GOT3 (cell line): ENCODE measurements at places on chromosomes 4 and X.

DNA sequence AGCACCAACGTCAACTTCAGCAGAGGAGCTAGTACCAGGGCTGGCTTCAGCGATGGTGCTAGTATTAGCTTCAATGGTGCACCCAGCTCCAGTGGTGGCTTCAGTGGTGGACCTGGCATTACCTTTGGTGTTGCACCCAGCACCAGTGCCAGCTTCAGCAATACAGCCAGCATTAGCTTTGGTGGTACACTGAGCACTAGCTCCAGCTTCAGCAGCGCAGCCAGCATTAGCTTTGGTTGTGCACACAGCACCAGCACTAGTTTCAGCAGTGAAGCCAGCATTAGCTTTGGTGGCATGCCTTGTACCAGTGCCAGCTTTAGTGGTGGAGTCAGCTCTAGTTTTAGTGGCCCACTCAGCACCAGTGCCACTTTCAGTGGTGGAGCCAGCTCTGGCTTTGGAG lies 8.3 kb downstream of the TRO start:
- DNase-seq: no peak

- DNase-seq: no peak
Measured at GRCh38 chr4:83138946-83139345, 24.4 kb upstream of the PLAC8 start.

- DNase-seq: no peak
Measured at GRCh38 chr4:40164459-40164858, 32.4 kb upstream of the RHOH start.

DNA sequence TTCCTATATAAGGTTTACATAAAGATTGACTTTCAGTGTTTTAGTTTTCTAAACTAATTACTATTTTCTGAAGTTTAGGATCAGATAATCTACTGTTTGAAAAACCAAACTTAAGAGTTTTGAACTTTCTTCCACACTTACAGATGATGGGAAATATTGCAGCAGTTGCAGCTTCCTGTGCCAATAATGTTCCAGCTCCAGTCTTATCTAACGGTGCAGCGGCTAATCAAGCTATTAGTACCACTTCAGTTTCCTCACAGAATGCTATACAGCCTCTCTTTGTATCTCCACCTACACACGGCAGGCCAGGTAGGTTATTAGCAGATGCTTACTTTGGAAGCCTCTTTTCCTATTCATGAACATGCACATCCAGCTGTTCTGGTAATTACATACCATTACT lies 55.6 kb downstream of the ALG13 start:
- DNase-seq: no peak

GRCh38 chr4:153468587-153468986 lies 2.4 kb downstream of the TMEM131L start:
- no peak for DNase-seq

DNA sequence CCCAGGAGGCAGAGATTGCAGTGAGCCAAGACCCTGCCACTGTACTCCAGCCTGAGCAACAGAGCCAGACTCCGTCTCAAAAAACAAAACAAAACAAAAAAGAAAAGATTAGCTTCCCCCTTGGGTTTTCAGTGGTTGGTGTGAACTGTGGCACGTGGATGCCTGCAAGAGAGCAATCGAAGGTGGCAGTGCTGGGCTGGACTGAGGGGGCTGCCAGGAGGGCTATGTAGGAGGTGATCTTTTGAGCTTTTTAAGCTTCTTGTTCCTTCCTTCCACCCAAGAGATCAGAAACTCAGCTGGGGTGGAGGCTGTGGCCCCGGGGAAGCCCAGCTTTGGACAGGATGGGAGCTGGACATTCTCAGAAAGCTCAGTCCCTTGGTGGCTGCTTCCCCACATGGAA lies 49.6 kb downstream of the PRPS1 start:
- DNase-seq: no peak

DNA sequence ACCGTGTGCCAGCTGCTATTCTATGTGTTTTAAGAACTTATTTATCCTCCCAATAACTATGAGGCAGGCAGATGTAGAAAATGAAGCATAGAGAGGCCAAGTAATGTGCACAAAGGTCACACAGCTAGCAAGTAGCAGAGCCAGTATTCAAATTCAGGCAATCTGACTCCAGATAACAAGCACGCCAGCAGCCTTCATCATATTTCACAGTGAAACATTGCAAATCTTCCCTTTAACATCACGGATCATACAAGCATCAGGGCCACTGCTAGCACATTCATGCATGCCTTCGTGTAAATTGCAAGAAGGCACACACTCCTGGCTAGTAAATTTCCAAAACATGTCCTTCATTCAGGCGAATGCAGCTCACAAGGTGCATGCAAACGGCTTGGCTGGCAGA lies 33.1 kb downstream of the MAOB start:
- no peak for DNase-seq

DNA sequence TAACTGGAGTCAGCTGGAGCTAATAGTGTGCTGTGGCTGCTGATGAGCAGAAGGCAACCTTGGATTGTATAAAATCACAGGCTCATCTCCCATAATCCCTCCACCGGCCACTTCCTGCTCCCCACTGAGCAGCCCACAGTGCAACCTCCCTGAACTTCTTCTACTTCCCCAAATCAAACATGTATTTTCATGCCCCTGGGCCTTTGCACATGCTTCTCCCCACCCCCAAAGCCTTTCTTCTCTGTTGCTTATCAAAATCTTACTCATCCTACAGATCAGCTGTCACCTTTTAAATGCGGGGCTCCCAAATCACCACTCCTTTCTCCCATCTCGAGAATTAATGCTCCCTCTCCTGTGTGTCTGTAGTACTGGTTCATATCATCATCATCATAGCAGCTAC lies 35.8 kb downstream of the RHOH start:
- no peak for DNase-seq

GRCh38 chr4:130760246-130760645 lies 1664.3 kb downstream of the C4orf33 start:
- DNase-seq: no peak

DNA sequence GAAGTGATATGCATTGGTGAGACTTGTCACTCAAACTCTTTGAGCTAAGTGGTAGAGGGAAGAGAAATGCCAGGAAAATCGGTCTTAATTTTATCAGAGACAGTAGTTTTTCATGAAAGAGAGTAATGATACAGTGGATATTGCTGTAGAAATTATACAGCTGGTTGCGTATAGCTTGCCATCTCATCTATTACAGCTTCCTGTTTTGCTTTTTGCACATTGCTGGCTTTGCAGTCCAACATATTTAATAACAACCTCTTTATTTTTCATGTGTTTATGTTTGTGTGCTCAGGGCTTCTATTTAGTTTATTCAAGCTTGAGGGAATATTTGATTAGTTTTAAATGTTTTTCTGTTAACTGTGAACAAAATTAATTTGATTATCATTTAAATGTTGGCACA lies 11.5 kb downstream of the SMAD1 start:
- DNase-seq: no peak

DNA sequence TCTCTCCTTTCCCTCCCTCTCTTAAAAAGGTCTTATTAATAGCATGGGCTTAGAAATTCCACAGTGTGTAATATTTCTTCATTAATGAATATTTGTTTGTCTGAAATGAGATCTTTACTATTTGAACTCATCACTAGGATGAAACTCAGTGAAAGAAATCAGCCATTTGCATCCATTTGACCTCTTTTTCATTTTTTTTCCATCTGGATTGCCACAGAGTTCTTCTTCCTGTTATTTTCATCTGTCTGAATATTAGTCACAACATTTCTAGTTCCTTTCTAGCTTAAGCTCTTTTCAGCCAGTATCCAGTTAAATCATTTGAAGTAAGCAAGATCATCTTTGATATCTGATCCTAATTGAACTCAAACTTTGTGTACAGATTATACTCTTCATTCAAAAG lies 69.2 kb upstream of the PLS3 start:
- no peak for DNase-seq

DNA sequence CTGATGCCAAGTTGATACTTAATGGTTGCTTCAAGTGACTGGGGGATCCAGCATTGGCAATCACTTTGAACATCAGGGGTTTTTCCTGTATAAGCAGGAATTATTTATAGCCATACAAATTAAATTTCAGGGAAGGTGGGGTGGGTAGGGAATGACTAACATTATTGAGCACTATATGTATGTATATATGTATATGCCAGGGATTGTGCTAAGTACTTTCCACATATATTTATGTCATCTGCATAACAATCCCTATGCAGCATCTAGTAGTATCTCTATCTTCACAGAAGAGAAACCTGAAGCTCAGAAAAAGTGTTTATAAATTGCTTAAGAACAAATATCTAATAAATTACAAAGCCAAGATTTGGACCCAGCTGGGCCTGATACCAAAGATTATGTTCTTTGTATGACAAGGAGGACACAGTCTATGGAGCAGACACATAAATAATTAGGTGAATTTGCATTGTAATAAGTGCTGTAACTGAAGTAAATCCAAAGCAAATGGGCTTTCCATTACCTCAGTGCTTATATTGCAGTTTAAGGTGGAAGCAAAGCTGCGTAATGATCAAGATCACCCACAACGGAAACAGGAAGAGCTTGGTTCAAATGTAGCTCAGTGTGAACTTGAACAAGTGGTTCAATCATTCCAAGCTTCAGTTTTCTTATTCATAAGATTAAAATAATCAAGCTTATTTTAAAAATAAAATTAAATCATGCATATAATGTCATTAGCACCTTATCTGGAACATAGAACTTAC lies 18.9 kb upstream of the RASGEF1B start:
- no peak for DNase-seq

DNA sequence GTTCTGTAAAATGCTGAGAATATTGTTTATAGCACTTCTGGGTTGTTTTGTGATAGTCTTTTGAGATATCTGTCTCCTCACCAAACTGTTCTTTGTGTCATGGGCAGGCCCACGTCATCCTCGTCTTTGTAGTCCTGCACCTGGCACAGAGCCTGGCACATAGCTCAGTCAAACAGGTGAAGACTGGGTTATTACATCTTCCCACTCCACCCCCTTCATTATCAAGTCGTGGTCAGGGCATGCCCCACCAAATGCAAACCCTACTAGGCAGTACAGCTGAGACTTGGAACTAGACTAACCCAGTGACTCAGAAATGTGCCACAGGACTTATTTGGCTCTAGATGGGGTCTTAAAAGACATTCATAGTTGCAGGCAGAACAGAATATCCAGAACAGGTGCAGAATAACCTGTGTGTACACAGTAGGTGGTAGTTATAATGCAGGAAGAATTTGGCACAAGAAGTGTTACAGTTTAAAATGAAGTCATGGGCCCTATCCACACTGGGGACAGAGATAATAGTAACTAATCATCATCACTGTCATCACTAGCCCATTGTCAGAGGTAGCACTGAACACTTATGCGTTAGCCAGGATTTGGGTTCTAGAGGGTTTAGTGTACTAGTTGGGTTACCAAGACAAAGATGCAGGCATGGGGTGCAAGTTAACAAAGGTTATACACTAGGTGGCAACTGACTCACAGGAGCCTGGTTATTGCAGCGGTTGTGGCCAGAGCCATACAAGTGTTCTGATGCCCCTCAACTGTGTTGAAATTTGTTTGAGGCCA lies 74.9 kb downstream of the TBL1X start:
- no peak for DNase-seq

DNA sequence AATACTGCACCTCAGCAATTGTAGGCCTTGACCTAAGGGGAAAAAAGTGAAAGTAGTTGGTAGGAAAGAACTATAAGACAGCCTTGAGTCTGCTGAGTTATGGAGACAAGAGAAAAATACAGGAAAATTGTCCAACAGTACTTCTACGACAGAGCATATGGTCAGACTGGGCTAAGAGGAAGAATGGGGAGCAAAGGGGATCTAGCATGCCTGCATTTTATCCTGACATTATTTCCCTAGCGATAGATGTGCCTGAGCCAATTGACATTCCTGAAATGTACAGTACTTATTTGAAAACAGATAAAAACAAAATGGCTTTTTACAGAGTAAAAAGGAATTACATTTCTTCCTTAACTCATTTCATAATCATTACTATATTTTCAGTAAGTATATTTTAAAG lies 22.2 kb downstream of the GUCY1A1 start:
- DNase-seq: no peak

- DNase-seq: no peak
Measured at GRCh38 chr4:87019898-87020297, 85.1 kb downstream of the AFF1 start.

- DNase-seq: no peak
Measured at GRCh38 chr4:105715692-105716278, 7.2 kb downstream of the GSTCD start.

GRCh38 chrX:115177932-115178331 lies 11.3 kb upstream of the RBMXL3 start:
- no peak for DNase-seq

DNA sequence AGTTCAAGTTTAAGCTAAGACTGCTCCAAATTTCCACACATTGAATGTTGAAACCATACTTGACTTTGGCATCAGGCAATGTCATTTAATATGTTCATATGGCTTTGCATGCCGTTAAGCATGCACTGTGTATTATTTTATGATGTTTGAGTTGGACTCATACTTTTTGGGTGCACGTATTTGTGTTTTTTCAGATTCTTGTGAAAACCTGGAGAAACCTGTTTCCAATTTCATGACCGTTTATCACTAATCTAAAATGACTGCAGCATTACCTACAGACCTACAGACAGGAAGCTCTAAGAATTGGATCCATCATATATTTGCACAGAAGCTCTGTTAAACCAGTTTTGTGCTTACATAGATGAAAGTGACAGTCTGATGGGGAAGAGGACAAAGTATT lies 1093.0 kb upstream of the INTU start:
- DNase-seq: no peak

GRCh38 chr4:57905965-57906364 lies 795.8 kb upstream of the IGFBP7 start:
- no peak for DNase-seq
